ENCODE measurements at places on chromosomes 1 and 21.

DNA sequence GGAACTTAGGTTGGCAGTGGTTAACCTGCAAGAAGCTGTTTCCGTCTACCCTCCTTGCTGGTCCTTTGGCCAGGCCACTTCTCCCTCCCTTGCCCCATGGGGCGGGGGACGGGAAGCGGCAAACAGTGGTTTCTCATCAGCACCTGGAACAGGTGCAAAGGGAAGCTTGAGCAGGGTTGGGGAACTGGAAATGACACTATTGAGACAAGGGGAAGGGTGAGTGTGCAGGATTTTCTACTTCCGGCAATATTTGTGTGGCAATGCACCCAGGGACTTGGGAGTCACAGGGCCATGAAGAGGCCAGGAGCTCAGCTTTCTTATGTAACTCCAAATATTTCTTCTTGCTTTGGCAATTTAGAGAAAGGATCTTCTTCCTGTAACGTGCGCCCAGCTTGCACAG is 29.0 kb upstream of the SARS1 start:
- no peaks in the 10 kb centered on the region for H3K4me1 ChIP-seq
- H3K27me3 ChIP-seq, result no peaks in the 10 kb centered on the region
- no peaks in the 10 kb centered on the region for H3K36me3 ChIP-seq
- no peak for DNase-seq
- no peak overlapping the region for H3K4me3 ChIP-seq
- no peak overlapping the region for H3K27ac ChIP-seq

DNA sequence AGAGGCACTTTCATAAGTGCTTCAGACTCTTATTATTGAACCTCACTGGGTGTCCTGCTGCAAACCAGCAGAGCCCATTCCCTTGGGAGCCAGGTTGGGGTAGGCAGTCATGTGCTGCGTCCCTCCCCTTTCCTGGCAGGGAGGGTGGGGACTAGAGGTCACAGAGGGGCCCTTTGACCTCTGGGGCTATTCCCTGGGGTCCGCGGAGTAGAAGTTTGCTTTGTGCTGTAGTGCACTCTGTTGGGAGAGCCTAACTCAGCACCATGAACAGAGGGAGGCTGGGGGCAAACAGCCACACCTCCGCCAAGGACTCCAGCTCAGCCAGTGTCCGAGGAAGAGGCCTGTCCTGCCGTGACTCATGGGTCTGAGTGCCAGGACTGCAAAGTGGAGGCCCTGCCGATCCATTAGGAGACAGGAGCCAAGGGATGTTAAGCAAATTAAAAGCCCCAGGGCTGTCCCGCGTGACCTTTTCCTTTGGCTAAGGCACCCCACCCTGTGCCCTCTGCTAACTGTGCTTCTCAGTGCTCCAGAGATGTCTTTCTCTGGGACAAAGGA is 3.0 kb upstream of the IGSF21 start:
- peaks cover 4% of the 10 kb centered on the region for H3K27me3 ChIP-seq
- H3K4me3 ChIP-seq, result no peak overlapping the region
- DNase-seq, result no peak
- H3K27ac ChIP-seq, result no peak overlapping the region
- no peaks in the 10 kb centered on the region for H3K4me1 ChIP-seq
- H3K36me3 ChIP-seq, result no peaks in the 10 kb centered on the region

DNA sequence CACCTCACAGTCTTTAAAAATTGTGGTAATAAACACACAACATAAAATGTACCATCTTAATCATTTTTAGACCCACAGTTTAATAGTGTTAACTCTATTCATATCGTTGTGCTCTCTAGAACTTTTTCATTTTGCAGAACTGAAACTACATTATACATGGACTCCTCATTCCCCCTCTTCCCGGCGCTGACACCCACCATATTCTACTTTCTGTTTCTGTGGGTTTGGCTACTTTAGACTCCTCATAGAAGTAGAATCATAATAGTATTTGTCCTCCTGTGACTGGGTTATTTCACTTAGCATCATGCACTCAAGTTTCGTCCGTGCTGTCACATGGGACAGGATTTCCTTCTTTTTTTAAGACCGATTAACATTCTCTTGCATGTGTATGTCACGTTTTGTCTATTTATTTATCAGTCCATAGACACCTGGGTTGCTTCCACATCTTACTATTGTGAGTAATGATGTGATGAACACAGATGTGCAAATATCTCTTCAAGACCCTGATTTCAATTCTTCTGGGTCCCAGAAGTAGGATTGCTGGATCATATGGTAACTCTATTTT is 62.9 kb upstream of the TMPRSS2 start:
- H3K4me3 ChIP-seq, result no peak overlapping the region
- H3K4me1 ChIP-seq, result peaks cover 6% of the 10 kb centered on the region
- H3K27ac ChIP-seq, result no peak overlapping the region
- no peaks in the 10 kb centered on the region for H3K36me3 ChIP-seq
- no peaks in the 10 kb centered on the region for H3K27me3 ChIP-seq

- DNase-seq, result no peak
- no peak overlapping the region for H3K4me3 ChIP-seq
- H3K27ac ChIP-seq, result no peak overlapping the region
- H3K27me3 ChIP-seq, result no peaks in the 10 kb centered on the region
- H3K4me1 ChIP-seq, result no peaks in the 10 kb centered on the region
- no peaks in the 10 kb centered on the region for H3K36me3 ChIP-seq
Measured at GRCh38 chr1:14118691-14119485, 418.9 kb downstream of the PRDM2 start.

DNA sequence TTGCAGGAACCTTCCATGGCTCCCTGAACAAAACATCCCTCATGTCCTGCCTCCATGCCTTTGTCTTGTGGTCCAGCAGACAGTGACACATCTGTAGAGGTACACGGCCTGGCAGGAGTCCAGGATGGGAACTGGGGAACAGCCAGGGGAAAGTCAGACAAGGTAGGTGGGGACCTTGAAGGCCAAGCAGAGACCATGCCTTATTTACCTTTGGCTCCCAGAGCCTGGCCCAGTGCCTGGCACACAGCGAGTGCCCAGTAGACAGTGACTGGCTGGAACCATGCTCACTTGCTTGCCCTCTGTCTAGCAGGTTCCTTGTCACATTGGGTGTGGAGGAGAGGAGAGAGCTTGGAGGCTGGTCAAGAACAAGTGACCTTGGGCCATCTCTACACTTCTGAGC is 81.0 kb downstream of the BCAR3 start:
- DNase-seq, result no peak
- H3K27ac ChIP-seq, result no peak overlapping the region
- no peaks in the 10 kb centered on the region for H3K36me3 ChIP-seq

DNA sequence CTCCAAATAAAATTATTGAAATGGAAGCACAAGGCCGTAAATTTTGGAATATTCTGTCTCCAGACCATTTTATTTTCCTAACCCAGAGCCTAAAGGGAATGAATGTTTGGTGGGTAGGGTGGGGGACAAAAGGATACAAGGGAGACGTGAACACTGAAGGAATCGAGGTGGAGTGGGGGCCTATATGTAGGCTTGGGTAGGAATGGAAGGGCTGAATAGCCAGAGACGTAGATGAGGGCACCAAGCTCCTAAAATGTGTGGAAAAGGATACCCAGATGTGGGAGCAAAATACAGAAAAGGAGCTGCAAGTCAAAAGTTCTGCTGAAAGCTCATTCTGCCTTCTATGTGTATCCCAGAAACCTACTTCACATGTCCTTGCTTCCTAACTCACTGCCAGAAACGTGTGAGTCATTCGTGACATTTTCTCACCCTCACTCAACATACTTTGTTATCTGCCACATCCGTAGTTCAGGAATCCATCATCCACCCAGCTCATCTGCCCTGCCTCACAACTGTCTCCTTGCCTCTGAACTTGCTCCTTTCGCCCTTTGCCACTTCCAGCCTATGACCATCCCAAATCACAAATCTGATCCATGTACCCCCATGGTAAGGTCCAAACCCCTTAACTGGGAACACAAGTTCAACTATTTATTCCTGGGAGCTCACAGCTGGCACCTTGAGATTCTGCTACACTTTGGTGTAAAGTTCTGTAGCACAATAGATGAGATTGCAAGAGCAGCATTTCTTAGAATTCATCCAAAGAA is 84.1 kb upstream of the PRDX6 start:
- H3K27ac ChIP-seq, result no peak overlapping the region
- no peaks in the 10 kb centered on the region for H3K4me1 ChIP-seq
- H3K27me3 ChIP-seq, result no peaks in the 10 kb centered on the region
- H3K36me3 ChIP-seq, result no peaks in the 10 kb centered on the region
- no peak overlapping the region for H3K4me3 ChIP-seq
- no peak for DNase-seq

- DNase-seq, result no peak
- no peaks in the 10 kb centered on the region for H3K36me3 ChIP-seq
- no peaks in the 10 kb centered on the region for H3K4me1 ChIP-seq
- H3K4me3 ChIP-seq, result no peak overlapping the region
Measured at GRCh38 chr1:47701741-47702515, 264.1 kb downstream of the FOXD2 start.
